ENCODE measurements at places on chromosomes 5 and 9.

GRCh38 chr5:62762503-62762902, 183.9 kb downstream of the LRRC70 start:
- no peak for DNase-seq

- no peak for DNase-seq
Observed at GRCh38 chr5:82777106-82777505, 300.1 kb downstream of the TMEM167A start.

GRCh38 chr5:14884062-14884612, 12.6 kb upstream of the ANKH start:
- DNase-seq, result no peak

- DNase-seq, result no peak
Observed at GRCh38 chr5:175444060-175444904, at the start of gene DRD1. Gene DRD1, minus strand, starts transcription at chr5:175444182. Its CDS starts 1,083 bp downstream, at chr5:175443099.

DNA sequence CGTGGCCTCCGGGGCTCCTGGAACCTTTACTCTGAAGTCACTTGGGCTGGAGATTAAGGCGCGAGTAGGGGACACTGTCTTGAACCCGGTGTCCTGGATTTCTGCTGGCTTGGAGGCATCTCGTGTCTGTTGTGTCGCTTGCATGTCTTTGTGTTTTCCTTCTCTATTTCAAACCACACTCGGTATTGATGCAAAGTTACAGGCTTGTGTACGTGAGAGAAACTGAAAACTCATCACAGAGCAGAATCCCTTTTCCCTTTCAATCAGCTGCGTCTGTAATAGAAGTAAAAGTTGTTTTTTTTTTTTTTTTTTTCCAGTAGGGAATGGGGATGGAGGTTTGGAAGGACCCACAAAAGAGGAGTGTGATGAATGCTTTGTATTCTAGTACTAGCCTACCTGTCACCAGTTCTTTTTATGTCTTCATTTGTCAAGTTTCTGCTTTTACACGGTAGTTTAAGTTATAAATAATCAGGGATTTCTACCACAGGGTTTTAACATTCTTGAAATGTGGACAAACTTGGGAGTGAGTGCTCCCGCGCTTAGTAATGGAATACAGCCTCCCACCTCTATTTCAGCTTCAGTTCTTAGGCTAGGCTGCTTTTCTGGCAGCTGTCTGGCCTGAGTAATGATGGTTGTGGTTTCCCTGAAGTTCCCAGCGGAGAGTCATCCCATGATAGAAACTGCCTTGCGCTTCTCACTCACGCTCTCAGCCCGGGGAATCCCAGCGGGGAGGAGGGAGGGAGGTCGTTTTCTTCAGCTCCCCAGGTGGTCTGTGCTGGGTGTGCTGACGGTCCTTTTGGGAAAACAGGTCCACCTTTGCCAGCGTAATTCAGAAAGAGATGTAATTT, 763 bp downstream of the TJP2 start:
- peak; percentile 97 for DNase-seq

- DNase-seq, result no peak
Observed at GRCh38 chr5:1035421-1036405, 27.1 kb downstream of the NKD2 start.

DNA sequence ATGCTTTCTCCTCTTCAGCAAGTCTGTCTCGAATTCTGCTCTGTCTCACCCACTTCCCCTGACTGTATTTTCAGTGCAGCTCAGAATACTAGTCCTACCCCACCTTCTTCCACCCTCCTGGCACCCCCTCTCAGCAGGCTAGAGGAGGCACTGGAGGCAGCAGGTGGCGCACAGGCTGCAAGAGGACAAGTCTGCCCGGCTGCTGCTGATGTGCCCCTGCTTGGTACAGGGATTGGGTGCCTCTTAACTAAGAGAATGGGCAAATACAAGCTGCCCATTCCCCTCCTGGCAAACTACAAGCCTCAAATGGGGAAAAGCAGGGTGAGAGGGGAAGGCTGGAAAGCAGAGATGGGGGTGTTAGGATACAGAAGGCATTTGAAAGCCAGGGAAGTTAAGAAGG, 5.1 kb downstream of the TLN1 start:
- no peak for DNase-seq

DNA sequence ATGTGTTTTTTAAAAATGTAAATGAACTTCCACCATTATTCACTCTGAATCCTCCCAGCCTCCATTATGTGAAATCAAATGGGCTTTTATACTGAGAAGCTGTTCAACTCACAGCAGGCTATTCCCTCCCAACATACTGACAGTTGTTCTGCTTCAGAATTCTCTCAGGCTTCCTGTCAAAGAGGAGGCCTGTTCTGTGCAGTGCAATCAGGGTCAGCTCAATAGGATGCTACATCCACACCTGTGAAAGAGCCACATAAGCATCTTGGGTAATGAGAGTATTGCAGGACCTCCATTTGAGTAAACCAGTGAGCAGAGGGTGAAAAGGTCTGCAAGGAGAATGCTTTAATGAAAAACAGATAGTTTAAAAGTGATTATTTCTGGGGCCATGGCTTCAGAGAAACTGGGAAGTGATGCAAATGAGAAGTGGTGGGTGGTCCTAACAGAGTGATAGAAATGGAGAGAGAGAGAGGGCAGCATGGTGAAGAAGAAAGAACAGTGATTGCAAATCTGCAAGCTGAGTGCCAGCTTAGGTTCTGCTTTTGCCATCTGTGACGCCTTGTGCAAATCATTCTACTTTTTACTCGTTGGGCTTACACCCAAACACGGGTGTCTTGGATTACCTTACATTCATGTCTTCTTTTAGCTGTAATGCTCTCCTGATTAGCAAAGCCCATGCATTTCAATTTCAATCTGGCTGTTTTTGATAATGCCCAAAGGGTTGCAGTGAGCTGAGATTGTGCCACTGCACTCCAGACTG, 202.5 kb upstream of the NMUR2 start:
- no peak for DNase-seq

DNA sequence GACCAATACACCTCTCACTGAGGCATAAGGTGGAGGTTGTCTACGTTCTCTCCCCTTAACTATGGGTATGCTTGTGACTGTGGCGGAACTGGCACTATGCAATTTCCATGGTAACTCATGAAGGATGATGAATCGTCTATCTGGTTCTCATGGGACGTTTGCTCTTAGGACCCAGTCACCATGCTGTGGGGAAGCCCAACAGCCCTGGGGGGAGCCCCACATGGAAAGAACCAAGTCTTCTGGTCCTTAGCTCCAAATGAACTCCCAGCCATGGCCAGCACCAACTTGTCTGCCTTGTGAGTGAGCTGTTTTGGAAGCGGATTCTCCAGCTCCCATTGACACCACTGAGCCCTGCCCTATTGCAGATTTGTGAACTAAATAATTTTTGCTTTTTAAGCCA, 188.7 kb upstream of the S1PR3 start:
- no peak for DNase-seq

- no peak for DNase-seq
Observed at GRCh38 chr5:59180515-59180914, 597.6 kb downstream of the RAB3C start.

DNA sequence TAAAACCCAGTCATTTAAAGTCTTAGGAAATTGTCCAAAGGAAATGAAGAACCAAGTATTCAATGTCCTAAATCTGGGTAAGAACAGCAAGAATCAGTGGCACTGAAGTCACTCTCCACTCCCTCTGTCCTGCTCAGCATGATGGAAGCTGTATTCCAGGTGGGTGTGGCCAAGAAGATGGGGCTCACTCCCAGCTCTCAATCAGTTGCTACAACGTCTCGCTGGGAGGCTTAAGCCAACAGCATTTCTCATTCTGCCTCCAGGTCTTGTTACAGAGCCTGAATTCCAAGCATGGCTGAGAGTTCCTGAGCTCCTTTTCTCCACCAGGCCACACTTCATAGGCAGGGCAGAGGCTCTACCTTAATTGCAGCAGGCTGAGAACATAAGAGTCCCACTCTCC, 41.2 kb upstream of the TRIO start:
- no peak for DNase-seq

DNA sequence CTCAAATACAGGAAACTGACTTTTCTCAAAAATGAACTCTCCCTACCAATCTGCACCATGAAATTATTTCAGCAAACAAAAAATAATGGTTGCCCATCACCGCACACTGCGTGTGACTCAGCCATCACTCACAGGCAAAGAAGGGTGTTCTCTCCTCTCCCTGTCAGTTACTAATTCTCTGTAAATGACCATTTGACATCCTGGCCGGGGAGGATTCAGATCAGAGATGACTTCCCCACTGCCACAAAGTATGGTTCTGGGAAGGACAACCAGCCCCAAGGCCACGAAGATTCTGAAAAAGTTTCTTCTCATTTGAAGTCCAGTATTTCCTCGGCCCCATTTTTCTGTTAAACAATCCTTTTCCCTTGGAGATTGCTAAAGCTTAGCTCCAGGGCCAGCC, 199.4 kb downstream of the AUH start:
- DNase-seq, result peak; percentile 40

DNA sequence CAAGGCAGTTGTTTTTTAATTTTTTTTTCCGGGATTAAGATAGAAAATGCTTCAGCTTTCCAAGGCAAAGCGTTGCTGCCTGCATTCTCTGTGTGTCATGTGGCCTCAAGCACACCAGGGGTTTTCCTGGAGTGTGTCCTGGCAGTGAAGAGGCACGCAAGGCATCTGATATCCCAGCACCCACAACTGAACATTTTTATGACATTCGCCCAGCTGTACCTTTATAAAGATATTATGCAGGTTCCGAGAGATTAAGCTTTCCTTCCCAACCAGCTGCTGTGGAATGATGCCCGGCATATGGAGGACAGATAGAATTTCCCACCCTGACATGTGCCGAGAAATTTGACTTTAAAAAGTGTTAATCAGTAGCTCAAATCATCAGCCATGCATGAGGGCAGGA, 205.6 kb downstream of the GADD45G start:
- DNase-seq, result no peak

DNA sequence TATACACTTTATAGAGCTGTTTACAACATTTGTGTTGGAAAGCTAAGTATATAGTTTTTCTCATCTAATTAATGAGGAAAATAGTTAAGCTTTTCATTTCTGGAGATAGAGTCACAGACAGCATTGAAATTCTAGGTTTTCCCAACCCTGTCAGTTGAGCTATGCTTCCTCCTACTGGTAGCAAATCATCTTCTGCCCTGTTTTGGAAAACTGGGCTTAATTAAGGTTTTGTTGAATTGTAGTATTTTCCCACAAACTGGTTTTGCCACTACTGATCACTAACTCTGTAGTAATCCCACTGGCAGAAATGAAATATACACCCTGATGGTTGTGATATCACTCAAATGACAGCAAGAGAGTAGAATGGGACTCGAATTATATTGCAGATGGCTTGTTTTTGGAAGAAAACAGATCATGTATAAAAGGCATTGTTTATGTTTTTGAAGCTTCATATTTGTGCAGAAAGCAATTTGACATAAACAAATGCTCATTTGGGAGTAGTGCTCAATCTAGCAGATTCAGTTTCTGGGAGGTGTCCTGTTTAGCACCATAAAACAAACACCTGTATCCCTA, 46.6 kb downstream of the CD180 start:
- DNase-seq, result peak; percentile 21

GRCh38 chr5:72667708-72668107, 148.8 kb upstream of the TNPO1 start:
- DNase-seq, result no peak

DNA sequence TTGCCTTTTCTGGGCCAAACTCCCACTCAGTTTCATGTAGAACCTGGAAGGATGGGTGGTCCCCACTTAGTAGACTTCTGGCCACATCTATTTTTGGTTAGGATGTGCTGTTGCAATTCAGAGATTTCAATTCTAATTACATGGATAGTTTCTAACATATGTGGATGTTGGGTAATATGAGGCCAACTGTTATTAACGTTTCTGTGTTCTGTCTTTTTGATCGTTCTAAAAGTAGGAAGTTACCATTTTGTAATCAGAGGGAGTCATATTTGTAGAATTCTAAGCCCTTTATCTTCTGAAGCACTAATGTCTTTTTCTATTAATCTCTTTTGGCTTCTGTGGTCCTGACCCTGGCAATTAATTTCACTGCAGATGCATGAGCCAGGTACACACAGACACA, 141.6 kb upstream of the SPEF2 start:
- no peak for DNase-seq

DNA sequence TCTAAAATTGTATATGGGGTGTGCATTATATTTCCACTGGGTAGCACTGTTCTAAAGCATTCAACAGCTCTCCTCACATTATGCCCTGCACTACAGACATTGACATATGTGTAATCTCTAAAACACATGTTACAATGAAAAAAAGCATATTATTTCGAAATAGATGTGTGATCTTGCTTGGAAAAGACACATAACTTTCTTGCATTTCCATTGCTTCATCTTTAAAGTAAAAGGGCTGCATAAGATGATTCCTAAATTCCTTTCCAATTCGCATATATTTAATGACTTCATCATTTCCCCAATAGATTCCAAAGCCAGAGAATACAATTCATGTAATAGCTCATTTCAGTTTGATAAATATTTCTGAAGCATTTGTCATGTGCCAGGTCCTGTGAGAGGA, 566.9 kb downstream of the PDE4D start:
- DNase-seq, result no peak

GRCh38 chr5:123597018-123597417, 85.0 kb downstream of the CSNK1G3 start:
- DNase-seq, result no peak

GRCh38 chr5:159671886-159672285, 244.4 kb upstream of the ADRA1B start:
- DNase-seq, result no peak

DNA sequence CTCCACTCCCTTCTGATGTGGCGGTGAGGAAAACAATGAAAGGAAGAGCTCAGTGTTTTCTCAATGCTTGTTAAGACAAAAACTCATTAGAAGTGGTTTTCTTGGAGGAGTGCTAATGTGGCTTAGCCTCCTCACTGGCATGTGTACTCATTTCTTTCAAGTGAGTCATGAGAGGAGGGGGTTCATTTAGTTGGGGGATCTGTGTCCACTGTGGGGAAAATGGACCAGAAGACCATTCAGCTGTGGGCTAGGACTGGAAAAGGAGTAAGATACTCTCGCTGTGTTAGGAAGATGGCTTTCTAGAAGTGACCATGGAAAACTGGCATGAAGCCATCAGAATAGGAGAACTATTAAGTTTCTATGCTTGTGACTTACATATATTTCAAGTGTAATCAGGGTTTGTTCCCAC, 23.5 kb downstream of the KLF9 start:
- no peak for DNase-seq

DNA sequence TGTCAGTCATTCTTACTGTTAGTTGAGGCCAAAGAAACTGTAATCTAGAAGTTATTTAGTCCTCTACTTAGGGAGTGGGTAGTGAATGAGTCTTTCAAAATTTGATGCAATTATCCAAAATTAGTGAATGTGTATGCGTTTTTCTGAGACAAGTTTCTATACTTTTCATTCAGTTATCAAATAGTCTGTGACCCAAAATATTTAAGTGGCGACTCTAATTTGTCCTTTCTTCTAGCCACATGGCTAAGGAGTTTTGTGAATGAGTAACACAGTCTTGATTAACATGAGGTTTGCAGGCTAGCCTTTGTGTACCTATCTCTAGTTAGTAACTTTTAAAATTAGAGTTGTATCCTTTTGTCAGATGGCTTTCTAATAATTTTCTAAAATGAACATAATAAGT, 45.6 kb downstream of the COMMD10 start:
- no peak for DNase-seq

GRCh38 chr5:1912951-1913565, 30.3 kb upstream of the IRX4 start:
- DNase-seq, result no peak
